ENCODE measurements at places on chromosomes 5 and 9.

DNA sequence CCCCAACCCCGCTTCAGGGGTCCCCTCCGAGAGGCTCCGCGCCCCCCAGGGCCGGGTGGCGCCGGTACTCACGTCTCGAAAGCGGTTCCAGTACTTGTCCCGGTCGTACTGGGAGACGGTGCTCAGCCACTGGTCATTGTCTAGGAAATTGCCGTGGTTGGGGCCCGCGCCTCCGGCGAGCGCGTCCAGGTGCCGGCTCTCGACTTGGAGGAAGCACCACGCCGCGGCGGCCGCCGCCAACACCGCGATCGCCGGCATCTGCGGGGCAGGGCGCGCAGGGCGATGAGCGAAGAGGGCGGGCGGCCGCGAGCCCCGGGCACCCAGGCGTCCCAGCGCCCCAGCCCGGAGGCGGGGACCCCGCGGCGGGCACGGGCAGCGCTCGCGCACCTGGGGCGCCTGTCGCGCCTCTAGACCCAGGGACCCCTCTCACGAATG, 808 bp downstream of the SPOCK1 start:
- DNase-seq = peak; percentile 62

DNA sequence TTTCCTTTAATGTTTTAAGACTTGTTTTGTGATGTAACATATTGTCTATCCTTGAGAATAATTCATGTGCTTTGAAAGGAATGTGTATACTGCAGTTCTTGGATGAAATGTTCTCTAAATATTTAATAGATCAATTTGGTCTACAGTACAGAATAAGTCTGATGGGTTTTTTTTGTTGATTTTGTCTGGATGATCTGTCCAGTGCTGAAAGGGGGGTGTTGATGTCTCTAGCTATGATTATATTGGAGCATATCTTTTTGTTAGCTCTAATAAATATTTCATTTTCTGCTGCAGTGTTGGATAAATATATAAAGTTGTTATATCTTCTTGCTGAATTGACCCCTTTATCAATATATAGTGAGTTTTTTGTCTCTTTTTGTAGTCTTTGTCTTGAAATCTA, 269.9 kb upstream of the TUSC1 start:
- DNase-seq = no peak

- DNase-seq = no peak
Observed at GRCh38 chr9:106403081-106403480, 459.9 kb upstream of the ZNF462 start.

GRCh38 chr9:70607926-70608325, 193.5 kb upstream of the KLF9 start:
- no peak for DNase-seq
